ENCODE measurements at places on chromosomes 4 and X.
A peak's percentile ranks its signal among the peaks of the same experiment; 100 is the strongest.

GRCh38 chrX:101659601-101660063 lies at the start of gene ARMCX2:
TSS of gene ARMCX2 (minus strand) at chrX:101659850. CDS start at chrX:101657588, 2,262 bp downstream.
- peak; percentile 59 for DNase-seq

GRCh38 chrX:107290019-107290418 lies 83.6 kb downstream of the DNAAF6 start:
- DNase-seq = no peak

GRCh38 chr4:148054275-148054674 lies 322.4 kb downstream of the ARHGAP10 start:
- DNase-seq = no peak

- DNase-seq = peak; percentile 40
These were observed 255.1 kb upstream of the GPC4 start for GRCh38 chrX:133670383-133670782.

GRCh38 chr4:186029571-186030398 lies 39.2 kb upstream of the TLR3 start:
- DNase-seq = no peak
